ENCODE measurements at places on chromosomes 6 and 20. TPM values are rescaled to one million over a fixed set of nuclear protein-coding genes. Genes with fewer than 3 reads are reported as not detected.

GRCh38 chr20:59014680-59015389 lies 4.4 kb upstream of the TUBB1 start:
- H3K27me3 ChIP-seq = no peaks in the 10 kb centered on the region
- no peak for DNase-seq
- H3K4me3 ChIP-seq = no peak overlapping the region

GRCh38 chr20:63128367-63128766 lies 87.6 kb downstream of the YTHDF1 start:
- no peak overlapping the region for H3K4me3 ChIP-seq
- no peaks in the 10 kb centered on the region for H3K4me1 ChIP-seq
- no peak overlapping the region for H3K27ac ChIP-seq
- DNase-seq = no peak
- peaks cover 54% of the 10 kb centered on the region for H3K27me3 ChIP-seq
- H3K36me3 ChIP-seq = no peaks in the 10 kb centered on the region

- H3K4me3 ChIP-seq = no peak overlapping the region
- H3K4me1 ChIP-seq = no peaks in the 10 kb centered on the region
- H3K27ac ChIP-seq = no peak overlapping the region
- no peaks in the 10 kb centered on the region for H3K36me3 ChIP-seq
- DNase-seq = peak; percentile 21
Measured at GRCh38 chr6:145199961-145200360, 535.4 kb downstream of the EPM2A start.

- H3K27ac ChIP-seq = no peak overlapping the region
- no peak for DNase-seq
- H3K4me3 ChIP-seq = no peak overlapping the region
- no peaks in the 10 kb centered on the region for H3K27me3 ChIP-seq
Measured at GRCh38 chr6:129661536-129662405, 48.2 kb downstream of the ARHGAP18 start.

GRCh38 chr20:20024942-20025341 lies 7.8 kb downstream of the NAA20 start:
- H3K27ac ChIP-seq = no peak overlapping the region
- H3K27me3 ChIP-seq = no peaks in the 10 kb centered on the region
- H3K4me1 ChIP-seq = no peaks in the 10 kb centered on the region
- DNase-seq = no peak

GRCh38 chr6:11011787-11012234 lies 32.3 kb downstream of the ELOVL2 start:
- H3K4me3 ChIP-seq = no peak overlapping the region
- no peaks in the 10 kb centered on the region for H3K36me3 ChIP-seq
- H3K27ac ChIP-seq = no peak overlapping the region
- peak; percentile 28 for DNase-seq

Gene MMP24
- 8.7 TPM for total RNA-seq

Measured in cardiac muscle cell (in vitro differentiated cells and primary cell).